NCI-H1105 treated with DMSO at 0.1 percent for 48 hours (cell line): ENCODE measurements at places on chromosomes 5 and 9.

DNA sequence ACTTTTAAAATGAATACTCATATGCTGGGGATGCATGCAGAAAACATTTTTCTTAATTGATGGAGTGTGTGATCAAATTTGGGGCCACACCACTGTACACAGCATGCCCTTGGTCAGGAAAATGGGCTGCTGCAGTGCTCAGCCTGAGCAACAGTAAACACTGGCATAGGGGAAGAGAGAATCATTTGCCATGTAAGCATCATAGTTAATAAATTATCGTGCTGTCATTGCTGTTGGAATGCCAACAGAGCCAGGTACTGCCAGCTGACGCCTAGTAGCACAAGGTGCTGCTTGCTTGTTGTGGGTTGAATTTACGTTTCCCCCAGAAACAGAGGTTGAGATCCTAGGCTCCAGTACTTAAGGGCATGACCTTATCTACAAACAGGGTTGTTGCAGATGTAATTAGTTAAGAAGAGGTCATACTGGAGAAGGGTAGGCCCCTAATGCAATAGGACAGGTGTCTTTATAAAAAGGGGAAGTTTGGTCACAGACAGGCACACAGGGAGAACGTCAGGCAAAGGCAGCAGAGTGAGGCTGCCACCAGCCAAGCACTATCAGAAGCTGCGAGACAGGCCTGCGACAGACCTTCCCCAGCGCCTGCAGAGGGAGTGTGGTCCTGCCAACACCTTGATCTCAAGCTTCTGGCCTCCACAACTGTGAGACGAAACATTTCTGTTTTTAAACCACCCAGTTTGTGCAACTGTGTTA is 25.3 kb downstream of the DAP start:
- DNase-seq = no peak

- no peak for DNase-seq
Observed at GRCh38 chr9:89212171-89212570, 33.6 kb upstream of the SHC3 start.

DNA sequence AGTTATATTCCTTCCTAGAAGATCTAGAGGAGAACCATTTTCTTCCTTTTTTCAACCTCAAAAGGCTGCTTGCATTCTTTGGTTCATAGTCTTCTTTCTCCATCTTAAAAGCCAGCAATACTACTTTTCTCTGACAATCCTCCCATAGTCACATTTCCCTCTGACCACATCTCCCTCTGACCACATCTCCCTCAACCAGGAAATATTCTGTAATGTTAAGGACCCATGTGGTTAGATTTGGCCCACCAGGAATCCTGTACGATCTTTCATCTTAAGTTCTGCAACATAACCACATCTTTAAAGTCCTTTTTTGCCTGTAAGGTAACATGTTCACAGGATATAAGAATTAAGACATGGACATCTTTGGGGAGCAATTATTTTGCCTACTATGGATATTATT is 179.4 kb upstream of the SPEF2 start:
- DNase-seq = no peak

DNA sequence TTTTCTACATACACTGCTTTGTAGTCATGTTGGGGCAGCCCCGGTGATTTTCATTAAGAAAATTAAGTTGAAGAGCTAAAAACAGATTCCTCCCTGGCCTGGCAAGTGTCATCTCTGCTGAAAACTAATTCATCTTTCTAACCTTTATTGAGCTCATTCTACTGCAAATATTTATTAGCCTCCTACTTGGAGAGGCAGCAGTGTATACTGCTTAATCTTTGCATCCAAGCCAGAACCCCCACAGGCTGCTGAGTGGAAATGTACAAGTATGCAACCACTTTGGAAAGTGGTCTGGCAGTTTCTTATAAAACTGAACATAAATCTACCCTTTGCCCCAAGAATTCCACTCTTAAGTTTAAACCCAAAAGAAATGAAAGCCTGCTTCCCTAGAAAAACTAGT is 223.4 kb downstream of the DRD1 start:
- DNase-seq = no peak

- DNase-seq = peak; percentile 82
Observed at GRCh38 chr5:178673801-178674295, 47.0 kb upstream of the CLK4 start.

DNA sequence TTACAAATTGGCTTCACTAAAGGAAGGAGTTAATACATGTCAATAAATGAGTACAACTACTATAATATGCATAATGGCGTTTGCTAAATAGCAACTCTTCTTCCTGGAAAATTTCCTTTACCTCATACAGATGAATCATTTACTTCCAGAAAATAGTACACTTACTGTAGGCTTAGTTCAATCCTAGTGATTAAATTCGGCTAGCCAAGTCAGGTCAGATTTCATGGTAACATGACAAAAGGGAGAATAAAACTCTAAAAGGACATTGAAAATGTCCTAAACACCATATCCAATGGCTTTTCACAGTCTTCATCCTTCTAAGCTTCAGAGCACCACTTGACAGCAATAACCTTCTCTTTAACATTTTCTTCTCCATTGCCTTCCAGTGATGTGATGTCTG is 42.1 kb upstream of the ZFAND5 start:
- DNase-seq = no peak

DNA sequence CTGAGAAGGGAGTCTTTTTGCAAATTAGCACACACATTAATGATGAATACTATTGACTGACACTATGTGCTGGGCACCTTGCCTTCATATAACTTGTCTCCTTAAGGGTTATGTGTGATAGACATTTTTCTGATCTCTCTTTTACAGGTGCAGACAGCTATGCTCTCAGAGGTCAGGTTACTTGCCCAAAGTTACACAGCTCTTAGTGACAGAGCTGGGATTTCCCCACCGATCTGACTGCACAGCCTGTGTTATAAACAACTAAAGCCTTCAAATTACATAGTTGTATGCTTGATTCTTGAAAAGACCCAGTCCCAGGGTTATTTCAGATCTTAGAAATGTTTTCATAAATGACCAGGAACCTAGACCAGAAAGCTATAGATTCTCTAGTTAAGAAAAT is 462.7 kb downstream of the EBF1 start:
- DNase-seq = no peak

DNA sequence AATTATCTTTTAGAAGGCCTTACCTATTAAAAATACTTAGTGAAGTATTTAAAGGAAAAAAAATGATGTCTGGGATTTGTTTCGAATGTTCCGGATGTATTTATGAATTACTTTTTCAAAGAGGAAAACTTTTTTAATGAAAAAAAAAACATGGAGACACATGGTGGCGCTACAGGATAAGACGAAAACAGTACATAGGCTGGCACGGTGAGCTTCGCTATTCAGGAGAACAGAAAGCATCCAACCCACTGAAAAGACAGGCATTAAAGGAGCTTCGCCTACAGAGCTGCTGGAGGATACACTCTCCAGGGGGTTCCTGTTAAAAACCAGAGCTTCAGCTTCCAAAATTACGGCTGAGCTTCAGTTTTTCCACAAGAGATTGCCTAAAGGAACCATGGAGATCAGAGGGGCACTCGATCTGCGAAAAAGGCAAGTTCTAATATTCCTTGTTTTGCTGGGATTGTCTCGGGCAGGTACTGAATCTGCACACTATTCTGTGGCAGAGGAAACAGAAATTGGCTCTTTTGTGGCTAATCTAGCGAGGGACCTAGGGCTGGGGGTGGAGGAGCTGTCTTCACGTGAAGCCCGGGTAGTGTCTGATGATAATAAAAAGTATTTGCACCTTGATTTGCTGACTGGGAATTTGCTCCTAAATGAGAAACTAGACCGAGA is at the start of gene PCDHB14:
Gene PCDHB14 (plus strand): TSS at position 232 of the 672 bp plus-strand sequence. CDS start 163 bp downstream, at position 395.
- DNase-seq = peak; percentile 58

DNA sequence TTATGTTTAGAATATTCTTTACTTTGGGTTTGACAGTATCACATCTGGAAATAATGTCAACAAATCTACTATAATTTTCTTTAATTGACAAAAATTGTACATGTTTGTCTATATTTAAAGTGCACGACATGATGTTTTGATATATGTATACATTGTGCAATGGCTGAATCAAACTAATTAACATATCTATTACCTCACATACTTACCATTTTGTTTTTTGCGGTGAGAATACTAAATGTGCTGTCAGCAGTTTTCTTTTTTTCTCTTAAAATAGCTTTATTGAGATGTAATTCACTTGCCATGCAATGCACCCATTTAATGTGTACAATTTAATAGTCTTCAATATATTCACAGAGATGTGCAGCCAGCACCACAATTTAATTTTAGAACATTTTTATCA is 10.6 kb upstream of the C6 start:
- no peak for DNase-seq

- no peak for DNase-seq
Observed at GRCh38 chr9:36868586-36869282, 165.3 kb downstream of the PAX5 start.

- DNase-seq = no peak
Observed at GRCh38 chr5:135718151-135718550, 116.3 kb upstream of the SLC25A48 start.

- no peak for DNase-seq
Observed at GRCh38 chr5:160525471-160526261, 104.0 kb downstream of the PTTG1 start.

DNA sequence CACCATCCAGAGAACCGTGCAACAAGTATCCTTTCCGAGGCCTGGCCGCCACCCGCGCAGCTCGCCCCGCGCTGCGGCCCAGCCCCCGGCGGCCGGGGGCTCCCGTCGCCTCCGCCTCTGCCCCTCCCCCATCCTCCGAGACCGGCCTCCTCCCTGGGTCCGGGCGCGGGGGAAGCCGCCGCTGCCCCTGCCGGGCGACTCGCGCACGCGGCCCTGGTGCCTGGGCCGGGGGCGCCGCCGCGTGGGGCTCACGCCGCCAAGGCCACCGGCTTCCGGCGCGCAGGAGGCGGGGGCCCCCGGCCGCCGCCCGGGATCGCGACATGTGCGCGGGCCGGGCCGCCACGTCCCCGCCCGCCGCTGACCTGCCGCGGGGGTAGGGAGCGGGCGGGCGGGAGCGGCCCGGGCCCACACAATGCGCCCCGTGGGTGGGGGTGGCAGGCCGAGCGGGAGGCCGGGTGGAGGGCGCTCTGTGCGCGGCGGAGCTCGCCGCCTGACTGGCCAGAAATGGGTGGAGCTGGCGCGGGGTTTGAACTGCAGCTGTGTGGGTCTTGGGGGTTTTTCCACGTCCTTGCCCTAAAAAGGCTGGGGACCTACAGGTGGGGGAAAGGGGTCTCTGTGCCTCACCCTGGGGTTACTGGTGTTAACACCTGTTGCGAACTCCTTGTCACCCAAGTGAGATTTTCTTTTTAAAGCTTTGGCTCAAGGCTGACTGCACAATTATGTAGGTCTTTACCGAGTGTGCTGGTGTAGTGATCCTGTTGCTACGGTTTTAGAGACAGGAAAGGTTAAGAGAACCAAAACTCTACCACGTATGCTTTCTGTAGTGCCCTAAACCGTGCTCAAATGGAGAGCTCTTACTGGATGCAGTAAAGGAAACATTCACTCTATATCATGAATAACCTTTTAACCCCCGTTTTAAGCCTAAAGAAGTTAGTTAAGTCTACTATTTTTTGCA is 32.3 kb downstream of the TNPO1 start:
- no peak for DNase-seq

GRCh38 chr5:6371079-6371810 is 7.1 kb downstream of the MED10 start:
- no peak for DNase-seq

GRCh38 chr5:9790276-9790675 is 160.1 kb upstream of the TAS2R1 start:
- no peak for DNase-seq

DNA sequence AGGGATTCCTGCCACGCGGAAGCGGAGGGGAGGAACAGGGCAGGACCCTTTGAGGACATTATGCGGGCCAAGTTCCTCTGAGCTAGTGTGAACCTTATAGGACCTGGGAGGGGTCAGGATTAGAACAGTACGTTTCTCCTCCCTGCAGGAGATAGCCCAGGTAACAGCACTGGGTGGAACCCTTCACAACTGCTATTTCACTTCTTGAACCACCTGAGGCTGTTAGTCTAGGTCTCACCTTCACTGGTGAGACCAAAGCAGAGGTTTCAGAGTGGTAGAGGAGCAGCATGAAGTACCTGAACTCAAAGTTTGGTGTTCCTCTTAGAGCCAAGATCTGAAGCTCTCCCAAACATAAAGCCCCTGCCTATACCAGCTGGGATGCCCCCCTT is 832 bp downstream of the EIF4EBP3 start:
- DNase-seq = no peak

DNA sequence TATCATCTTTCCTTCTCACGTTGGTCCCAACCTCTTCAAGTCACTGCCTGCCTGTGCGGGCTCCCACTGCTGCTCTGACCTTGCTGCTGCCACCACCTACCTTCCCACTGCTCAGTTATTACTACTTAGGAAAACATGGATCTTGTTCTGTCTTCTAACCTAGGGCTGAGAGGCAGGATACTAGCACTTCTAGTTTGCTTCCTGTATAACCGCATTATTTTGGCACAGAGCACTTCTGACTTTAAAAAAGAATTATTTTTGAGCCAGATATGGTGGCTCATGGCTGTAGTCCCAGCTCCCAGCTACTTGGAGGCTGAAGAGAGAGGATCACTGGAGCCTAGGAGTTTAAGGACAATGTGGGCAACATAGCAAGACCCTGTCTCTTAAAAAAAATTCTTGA is 135.4 kb upstream of the GNA14 start:
- no peak for DNase-seq

DNA sequence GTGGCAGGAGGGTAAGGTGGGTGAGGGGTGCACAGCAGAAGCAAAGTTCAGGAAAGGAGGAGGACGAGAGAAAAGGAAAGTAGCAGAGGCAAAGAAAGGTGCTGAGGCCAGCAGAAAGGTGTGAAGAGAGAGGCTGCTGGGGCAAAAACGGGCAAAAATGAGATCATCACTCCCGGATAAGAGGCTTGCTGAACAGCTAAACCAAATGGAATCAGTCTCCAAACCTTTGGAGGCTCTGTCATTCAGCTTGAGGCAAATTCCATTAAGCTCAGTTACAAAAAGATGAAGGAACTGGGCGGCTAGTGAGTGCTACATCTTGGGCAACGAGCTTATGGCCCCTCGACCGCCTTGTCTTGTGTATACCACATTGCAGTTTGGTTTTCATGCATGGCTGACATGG is 136.4 kb downstream of the FSTL4 start:
- no peak for DNase-seq

GRCh38 chr9:77820293-77820954 is 172.3 kb upstream of the GNA14 start:
- DNase-seq = no peak

DNA sequence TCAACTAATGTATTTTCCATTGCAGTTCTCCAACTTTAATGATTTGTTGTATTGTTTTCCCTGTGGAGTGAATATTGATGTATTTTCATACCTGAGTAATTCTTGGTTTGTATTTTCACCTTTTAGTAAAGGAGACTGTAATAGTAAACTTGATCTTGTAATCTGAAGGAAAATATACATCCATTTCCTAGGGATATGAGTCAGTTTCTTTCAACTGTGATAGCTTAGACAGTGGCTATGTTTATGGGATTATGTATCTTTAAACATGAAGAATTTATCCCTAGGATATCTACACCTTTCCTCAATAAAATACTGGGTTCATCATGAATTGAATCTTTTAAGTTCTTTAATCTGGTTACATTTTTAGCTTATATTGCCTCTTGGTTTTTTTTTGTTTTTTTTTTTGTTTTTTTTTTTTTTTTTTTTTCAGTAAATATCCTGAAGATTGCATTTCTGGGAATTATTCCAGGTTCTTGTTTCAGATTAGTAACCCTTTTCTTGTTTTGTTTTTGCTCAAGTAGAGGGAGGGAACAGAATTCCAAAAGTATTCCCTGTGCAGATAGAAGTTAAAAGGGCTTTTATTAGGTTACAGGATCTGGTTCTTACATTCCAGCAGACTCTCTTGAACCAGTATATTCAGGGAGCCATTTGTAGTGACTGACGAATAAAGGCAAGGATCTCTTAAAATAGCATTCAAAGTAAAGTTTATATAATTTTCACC is 7.1 kb downstream of the WDR36 start:
- DNase-seq = no peak

- no peak for DNase-seq
Observed at GRCh38 chr5:97854871-97855762, 672.1 kb upstream of the RIOK2 start.
